Suppressor macrophage (primary cell): ENCODE measurements at places on chromosomes 13 and 19.
A peak's percentile ranks its signal among the peaks of the same experiment; 100 is the strongest.

DNA sequence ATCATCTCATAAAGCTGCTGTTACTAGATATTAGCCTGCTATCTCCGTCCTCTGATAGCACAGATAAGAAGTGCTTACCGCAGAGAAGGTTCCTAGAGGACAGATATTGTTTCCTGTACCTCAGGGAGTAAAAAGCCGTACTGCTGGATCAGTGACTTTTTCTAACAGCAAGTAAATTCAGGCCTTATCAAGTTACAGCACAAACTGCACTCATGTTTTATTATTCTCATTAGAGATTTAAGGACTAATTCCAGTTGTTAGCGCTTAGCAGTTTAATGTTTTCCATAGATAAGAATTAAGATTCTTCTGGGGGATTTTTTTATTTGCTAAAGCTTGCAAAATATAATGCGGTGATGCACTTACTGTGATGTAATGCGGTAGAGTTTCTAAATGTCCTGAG lies 119.0 kb upstream of the OBI1 start:
- no peak for DNase-seq

DNA sequence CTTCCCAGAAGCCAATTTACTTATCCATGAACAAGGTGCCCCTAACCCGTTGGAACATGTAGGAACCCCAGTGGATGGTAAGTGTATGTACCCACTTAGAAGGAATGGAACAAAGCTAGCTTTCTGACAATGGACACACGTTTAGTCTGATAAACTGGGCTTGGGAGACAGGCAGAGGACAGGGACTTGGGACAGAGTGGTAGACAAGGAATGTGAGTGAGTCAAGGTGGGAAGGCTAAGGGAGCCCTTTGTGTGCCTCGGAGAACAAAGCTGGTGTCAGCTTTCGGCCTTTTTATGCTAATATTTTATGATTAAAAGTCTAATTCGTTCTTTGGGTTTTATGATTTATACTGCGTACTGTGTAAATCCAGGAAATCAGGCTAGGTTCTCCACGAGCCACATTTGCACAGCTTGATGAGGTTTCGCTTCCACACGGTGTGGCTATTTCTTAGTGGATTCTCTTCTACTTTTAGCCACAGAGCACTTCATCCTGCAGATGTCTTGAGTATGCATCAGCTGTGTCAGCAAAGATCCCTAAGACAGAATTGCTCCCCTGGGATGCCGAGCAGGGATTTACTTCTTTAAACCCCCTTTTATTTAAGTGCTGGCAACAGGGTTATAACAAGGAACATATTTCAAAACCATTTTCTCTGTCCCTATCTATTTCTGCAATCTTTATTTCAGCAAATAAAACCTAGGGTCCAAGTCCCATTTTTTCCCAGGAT lies 258.5 kb downstream of the DLEU7 start:
- DNase-seq: no peak

DNA sequence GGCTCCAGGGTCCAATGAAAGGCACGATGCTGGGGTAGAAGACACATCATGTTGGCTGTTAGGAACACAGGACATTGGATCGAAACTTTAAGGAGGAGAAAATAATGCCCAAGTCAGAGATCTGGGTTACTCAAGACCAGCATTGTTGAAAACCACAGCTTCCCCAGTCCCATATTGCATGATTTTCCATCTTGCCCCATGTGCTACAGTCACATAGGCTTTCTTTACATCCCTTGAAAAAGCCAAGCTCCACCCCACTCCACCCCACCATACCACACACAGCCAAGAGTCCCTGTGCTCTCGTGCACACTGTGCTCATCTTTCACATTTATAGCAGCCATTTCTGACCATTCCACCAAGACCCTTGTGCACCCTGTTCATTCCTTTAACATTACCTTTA lies 636.2 kb downstream of the DIAPH3 start:
- peak; percentile 52 for DNase-seq

- DNase-seq: peak; percentile 47
Observed at GRCh38 chr19:16343156-16343555, 18.5 kb downstream of the KLF2 start.

DNA sequence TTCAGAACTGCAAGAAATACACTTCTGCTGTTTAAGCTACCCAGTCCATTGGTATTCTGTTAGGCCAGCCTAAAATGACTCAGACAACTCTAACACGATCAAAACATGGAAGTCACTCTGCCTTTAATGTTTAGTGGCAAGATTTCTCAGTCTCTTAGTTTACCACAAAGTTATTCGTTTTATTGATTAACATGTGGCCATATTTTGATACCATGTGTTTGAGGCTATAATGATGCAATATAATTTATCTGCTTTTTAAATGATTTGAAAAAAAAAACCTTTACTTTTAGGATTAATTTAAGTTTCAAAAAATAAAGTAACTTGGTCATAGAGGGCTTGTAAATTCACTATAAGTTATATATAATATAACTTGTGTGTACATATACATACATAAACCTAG lies 223.4 kb downstream of the SPRY2 start:
- DNase-seq: peak; percentile 21

- peak; percentile 77 for DNase-seq
Observed at GRCh38 chr13:27172495-27172842, 858 bp upstream of the USP12 start.

DNA sequence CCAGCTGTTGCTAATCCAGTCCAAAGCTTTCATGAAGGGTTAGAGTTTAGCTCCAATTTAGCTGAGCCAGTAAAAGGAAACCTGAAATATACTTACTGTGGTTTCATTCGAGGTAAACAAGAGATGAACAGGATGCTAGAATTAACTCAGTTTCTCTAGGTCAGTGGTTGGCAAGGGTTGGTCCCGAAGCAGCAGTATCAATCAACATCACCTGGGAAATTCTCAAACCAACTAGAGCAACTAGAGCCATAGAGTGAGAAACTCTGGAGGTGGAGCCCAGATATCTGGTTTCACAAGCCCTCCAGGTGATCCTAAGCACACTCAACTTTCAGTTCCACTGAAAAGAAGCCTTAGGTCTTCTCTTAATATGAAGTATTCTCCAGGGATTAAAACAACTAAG lies 376.7 kb downstream of the OXGR1 start:
- DNase-seq: no peak

GRCh38 chr13:59665732-59666131 lies 498.0 kb downstream of the DIAPH3 start:
- DNase-seq: no peak

- DNase-seq: peak; percentile 2
Observed at GRCh38 chr13:23990455-23990854, 93.2 kb upstream of the C1QTNF9B start.

GRCh38 chr13:90238413-90238812 lies 1109.1 kb upstream of the MIR17HG start:
- DNase-seq: no peak

- DNase-seq: no peak
Observed at GRCh38 chr13:37701972-37702371, 103.4 kb upstream of the POSTN start.

DNA sequence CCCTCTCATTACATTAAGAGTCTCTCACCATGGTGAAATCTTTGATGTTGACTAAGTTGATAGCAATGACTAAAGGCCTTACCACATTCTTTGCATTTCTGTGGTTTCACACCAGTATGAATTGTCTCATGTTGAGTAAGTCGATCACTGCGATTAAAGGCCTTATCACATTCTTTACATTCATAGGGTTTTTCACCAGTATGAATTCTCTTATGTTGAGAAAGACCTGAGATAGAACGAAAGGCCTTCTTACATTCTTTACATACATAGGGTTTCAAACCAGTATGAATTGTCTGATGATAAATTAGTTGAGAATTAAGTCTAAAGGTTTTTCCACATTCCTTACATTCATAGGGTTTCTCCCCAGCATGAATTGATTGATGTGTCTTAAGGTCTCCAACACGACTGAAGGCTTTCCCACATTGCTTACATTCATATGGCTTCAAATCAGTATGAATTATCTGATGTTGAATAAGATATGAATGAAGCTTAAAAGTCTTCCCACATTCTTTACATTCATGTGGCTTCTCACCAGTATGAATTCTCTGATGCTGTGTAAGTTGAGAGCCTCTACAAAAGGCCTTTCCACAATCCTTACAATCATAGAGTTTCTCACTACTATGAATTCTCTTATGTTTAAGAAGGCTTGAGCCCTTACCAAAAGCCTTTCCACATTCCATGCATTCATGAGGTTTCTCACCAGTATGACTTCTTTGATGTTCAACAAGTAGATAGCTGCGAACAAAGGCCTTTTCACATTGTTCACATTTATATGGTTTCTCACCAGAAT lies 45.6 kb downstream of the ZNF283 start:
- no peak for DNase-seq

DNA sequence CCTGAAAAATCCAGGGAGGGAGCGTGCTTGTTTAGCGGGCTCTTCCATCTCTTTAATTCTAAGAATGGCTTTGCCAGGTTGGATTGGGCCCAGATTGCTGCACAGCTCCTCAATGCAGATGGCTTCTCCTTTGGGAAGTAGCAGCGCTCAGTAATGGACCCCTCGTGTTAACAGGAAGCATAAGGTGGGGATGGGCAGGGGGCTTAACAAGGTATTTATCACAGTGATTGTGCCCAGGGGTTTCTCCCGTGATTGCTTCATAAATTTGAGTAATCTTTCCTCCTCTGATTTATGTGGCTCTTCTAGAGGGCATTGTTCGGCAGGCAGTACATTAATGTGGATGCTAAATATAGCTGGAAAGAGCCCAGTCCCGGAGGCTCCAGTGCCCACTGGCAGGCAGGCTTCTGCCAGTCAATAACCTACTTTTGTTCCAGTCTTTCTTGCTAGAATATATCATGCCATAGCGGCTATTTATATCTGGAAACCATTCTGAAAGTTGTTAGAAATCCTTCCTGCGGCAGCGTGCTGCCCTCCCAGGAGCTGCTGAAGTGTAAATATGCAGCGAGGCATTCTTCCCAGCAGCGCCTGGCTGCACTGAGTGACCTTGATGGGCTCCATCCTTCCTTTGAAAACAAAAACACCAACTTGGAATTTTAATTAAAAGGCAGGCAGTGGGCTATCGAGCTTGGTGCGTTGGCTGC lies 65.0 kb downstream of the FGF9 start:
- DNase-seq: no peak

GRCh38 chr19:4298810-4299550 lies 3.2 kb downstream of the TMIGD2 start:
- DNase-seq: no peak

GRCh38 chr13:32622827-32623226 lies 36.6 kb downstream of the PDS5B start:
- no peak for DNase-seq

DNA sequence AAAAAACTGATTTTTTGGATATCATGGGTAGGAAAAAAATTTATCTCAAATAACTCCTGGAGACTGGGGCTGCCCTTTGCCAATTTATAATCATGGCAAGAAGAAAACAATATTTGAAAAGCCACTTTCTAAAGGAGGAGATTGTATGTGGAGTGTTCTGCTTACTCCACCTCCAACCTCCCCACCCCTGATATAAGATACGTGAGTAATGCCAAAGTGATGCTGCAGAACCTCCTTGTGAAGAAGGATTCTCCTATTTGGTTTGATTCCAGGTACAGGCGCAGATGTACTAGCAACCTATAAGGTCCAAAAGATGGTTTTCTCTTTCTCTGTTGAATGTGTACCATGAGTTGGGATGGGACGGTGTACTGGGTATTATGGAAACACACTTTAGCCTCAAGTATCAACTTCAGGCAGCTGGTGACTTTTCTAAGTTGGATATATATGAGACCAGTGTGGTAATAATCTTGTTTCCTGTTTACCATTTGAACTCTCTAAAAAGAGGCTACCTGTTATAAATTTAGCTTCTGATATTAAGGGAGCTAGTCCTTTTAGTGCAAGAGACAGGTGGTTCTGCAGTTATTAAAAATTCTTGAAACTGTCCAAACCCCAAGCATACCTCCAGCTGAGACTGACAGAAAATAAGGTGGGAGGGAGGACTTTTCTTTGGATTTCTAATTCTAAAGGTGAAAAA lies 724.0 kb upstream of the MIR17HG start:
- DNase-seq: no peak

DNA sequence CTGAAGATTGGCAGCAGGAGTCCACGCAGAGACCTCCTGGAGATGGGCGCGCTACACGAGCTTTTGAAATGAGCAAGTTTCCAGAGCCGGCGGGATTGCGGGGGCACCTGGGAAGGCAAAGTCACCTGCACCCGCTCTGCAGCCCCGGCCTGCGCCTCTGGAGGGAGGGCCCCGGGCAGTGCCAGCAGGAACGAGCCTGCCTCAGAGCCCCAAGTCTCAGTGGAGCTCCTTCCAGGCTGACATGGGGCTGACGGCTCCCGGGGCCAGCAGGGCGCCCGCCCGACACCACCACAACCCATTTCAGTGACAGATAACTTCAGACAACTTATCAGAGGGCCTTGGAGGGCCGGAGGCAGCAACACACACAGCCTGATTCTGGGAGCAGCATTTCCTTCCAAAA lies 45.0 kb downstream of the RASA3 start:
- DNase-seq: no peak

DNA sequence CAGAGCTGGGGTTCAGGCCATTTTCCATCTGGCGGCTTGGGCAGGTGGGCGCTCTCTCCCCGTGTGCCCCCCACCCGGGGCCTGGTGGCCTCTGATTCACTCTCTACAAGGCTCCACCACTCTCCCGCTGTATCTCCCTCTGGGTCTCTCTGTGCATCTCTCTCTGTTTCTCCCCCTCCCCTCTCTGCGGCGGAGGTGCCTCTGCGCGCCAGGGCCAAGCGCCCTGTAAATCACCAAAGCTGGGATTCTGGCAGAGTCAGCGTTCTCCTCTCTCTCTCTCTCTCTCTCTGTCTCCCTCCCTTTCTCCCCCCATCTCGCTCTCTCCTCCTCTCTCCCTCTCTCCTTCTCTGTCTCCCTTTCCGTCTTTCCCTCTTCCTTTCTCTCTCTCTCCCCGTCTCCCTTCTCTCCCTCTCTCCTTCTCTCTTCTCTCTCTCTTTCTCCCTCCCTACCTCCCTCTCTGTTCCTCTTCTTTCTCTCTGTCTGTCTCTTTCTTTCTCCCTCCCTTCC lies 3.9 kb downstream of the NFIC start:
- no peak for DNase-seq

- no peak for DNase-seq
Observed at GRCh38 chr13:59914556-59914955, 249.2 kb downstream of the DIAPH3 start.

GRCh38 chr19:28526038-28526437 lies 686.9 kb downstream of the UQCRFS1 start:
- no peak for DNase-seq

DNA sequence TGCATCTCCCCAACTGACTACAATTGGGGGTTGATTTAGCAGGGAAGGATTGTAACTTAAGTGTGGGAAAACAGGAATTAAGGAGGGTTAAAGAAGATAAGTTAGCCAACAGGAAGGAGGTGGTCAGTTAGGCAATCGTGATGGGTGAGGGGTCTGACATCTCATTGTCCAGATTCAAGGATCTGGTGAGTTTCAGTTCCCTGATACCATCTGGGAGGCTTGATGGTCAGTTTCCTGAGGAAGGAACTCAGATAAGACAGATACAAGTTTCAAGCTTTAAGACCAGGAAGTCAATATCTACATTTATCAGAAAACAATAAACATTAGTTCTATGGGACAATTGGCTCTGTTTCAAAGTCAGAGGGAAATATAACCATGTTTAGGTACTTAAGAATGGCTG lies 601.8 kb downstream of the SLITRK6 start:
- DNase-seq: no peak

GRCh38 chr13:111117961-111118360 lies 2.9 kb downstream of the ARHGEF7 start:
- DNase-seq: no peak
